ENCODE measurements at places on chromosomes 1 and 21.

DNA sequence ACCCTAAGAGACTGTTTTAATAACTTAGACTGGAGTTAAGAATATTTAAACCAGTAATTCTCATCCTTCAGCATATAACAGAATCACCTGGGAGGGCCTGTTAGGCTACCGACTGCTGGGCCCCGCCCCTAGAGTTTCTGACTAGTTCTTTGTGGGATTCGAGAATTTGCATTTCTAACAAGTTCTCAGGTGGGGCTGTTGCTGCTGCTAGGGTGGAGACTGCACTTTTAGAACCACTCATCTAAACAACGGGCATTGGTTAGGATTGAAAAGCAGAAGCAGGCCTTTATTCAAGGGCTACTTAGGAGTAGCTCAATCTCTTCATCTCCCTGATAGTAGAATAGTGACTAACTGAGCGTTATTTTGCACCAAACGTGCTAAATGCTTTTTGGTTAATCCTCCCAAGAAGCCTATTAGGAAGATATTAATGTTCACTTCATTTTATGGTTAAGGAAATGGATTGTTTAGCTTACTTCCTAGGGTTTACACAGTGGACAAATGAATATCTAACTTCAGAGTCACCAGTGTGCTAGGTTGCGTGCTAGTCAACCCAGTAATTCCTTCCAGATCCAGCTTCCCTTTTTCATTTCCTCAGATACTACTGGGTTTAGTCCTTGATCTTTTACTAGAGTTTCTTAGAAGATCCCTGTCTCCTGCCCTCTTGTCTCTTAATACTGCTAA is 31.1 kb upstream of the UAP1 start:
- DNase-seq: no peak

DNA sequence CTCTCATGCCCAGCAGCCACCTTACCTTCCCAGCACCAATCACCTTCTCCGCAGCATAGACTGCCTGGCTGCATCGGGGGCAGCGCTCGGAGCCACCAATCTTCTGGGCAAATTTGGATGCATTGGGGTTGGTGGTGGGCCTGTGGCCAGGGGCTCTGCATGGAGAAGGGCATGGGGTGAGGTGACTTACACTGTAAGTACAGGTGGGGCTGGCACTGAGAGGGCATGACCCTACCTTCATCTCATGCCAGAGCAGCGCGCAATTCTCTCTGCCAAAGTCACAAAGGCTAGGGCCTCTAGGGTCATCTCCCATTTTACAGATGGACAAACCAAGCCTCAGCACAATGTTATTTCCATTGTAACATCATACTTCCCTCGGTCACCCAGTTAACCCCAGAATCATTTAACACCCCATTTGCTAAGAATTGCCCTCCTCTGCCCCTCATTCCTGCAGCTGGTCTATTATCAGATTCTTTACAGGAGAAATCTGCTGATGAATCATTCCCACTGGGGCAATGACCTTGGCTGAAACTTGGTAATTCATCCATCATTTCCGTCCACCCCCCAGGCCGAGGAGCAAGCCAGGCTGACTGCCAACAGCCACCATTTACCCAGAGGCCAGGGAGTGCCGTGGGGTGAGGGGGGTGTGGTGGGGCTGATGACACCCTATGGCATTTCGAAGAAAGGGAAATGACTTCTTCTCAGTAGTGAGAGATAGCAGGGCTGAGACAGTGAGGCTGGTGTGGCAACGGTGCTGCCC is 17.9 kb downstream of the CSRP1 start:
- DNase-seq: no peak

DNA sequence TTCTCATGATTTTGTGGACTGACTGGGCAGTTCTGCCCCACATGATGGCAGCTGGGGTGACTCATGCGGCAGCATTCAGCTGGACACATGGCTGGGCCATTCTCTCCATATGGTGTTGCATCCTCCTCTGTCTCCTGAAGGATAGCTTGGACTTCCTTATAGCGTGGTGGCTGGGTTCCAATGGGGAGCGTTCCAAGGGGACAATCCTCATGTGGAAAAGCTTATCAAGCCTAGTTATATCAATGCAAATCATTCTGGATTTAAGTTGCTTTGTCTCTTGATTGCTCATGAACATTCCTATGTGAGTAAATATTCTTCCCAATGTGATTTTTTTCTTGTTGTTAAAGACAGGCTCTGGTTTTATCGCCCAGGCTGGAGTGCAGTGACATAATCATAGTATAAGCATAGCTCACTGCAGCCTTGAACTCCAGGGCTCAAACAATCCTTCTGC is 13.2 kb upstream of the SLC2A1 start:
- DNase-seq: no peak

- no peak for DNase-seq
These were observed 33.7 kb downstream of the PSEN2 start for GRCh38 chr1:226903819-226904716.

- no peak for DNase-seq
These were observed at the start of gene MMP23B for GRCh38 chr1:1631782-1632420. TSS of gene MMP23B (plus strand) at chr1:1632173. CDS start at chr1:1632219, 46 bp downstream.

- no peak for DNase-seq
These were observed 1.6 kb downstream of the SLC19A2 start for GRCh38 chr1:169484101-169484500.

DNA sequence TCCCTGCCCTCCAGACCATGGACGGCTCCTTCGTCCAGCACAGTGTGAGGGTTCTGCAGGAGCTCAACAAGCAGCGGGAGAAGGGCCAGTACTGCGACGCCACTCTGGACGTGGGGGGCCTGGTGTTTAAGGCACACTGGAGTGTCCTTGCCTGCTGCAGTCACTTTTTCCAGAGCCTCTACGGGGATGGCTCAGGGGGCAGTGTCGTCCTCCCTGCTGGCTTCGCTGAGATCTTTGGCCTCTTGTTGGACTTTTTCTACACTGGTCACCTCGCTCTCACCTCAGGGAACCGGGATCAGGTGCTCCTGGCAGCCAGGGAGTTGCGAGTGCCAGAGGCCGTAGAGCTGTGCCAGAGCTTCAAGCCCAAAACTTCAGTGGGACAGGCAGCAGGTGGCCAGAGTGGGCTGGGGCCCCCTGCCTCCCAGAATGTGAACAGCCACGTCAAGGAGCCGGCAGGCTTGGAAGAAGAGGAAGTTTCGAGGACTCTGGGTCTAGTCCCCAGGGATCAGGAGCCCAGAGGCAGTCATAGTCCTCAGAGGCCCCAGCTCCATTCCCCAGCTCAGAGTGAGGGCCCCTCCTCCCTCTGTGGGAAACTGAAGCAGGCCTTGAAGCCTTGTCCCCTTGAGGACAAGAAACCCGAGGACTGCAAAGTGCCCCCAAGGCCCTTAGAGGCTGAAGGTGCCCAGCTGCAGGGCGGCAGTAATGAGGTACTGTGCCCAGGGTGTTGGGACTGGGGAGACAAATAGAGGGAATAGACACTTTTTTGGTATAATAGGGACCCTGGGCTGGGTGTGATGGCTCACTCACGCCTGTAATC is 1.0 kb downstream of the ZBTB48 start:
- no peak for DNase-seq

DNA sequence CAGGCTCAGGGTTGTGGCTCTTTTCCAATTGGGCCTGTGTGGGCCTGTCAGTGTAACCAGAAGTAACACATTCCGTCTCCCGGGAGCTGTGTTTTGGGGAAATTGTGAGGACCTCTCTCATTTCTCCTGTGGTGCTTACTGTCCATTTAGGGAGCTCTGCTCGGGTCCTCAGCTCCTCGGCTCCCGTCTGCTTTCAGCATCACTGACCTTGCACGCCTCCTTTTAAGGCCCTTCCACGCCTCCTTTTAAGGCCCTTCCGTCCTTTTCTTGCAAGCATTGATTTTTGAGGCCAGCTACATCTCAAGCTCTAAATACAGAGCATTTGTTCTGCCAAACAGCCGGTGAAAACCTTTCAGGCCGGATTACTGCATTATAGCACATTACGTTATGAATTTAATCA is 9.7 kb downstream of the CA6 start:
- no peak for DNase-seq

GRCh38 chr1:156856282-156856785 is 2.6 kb downstream of the INSRR start:
- no peak for DNase-seq

Measured in stimulated activated CD8-positive, alpha-beta memory T cell treated with anti-CD3 and anti-CD28 coated beads, Interleukin-4, amount 100 ng/mL, for 24 hours (primary cell).